ENCODE measurements at places on chromosomes 12 and 14.

- DNase-seq, result no peak
Measured at GRCh38 chr12:123237646-123238329, 4.6 kb downstream of the MTRFR start.

DNA sequence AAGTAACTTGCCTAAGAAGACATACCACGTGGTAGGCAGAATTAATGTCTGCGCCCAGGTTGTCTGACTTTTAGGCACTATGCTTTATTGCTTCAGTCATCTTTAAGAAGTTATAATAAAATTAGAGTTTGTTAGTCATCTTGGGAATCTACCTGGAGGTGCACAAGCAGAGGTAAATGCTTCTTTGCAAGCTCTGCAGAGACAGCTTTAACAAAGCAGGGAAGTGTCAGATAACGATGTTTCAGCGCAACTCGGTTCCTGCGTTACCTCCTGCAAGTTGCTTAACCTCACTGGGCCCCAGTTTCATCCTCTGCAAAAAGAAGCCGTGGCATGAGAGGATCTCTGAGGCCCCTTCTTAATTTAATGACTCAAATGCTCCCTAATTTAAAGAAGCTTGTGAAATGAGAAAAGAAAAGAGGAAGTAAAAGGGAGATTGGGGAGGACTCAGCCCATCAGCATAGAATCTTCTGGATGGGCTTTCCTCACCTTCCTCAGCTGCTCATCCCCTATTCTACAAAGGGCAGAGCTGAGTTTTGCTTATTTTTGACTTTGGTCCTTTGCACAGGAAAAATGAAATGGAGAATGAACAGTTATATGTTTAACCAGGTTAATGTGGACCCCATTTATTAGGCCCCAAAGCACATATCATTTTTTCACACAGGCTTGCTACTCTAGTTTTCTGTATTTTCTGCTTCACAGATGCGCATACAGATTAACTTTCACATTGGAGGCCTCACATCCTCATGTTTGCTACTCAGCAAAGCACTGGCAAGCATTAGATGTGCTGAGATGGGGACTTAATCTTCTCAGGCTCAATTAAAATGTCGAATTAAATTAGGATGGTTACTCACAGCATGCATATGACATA is 5.1 kb downstream of the ARHGDIB start:
- DNase-seq, result no peak

DNA sequence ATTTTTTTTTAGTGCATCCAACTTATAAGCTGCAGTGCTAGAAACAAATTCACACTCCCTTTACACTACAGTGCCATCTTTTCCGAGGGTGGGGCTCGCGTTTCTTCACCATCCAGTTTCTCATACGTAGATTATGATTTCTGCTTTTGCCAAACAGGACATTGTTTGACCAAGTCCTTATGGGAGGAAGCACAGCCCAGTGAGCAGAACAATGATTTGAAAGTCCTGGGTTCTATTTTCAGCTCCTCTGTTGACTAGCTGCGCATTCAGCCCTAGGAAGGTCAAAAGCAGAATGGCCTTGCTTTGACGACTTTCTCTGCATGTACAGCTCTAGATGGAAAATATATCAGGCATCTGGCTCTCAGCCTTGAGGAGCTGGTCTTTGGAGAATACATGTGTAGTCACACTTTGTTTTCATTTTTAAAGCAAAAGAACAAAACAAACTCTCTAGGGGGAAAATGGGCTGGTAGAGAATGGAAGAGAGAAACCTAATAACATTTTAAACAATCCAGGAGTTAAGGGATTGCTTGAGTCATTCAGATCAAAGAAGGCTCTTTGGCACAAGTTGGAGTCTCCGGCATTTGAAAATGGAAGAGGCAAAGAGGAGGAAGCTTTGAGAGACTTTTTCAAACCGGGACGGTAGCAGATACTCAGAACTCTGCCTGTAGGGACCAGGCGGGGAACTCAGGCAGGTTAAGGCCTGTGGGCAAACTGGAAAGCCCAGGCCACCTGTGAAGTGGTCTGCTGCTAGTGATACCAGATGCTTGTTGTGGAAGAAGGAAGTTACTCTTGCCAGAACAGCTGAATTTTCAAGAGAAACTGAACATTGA is 257.3 kb upstream of the PLEKHG7 start:
- DNase-seq, result no peak

- DNase-seq, result no peak
Measured at GRCh38 chr14:98792171-98792570, 479.8 kb downstream of the BCL11B start.

- DNase-seq, result no peak
Measured at GRCh38 chr12:107058190-107058589, 35.2 kb downstream of the CRY1 start.

DNA sequence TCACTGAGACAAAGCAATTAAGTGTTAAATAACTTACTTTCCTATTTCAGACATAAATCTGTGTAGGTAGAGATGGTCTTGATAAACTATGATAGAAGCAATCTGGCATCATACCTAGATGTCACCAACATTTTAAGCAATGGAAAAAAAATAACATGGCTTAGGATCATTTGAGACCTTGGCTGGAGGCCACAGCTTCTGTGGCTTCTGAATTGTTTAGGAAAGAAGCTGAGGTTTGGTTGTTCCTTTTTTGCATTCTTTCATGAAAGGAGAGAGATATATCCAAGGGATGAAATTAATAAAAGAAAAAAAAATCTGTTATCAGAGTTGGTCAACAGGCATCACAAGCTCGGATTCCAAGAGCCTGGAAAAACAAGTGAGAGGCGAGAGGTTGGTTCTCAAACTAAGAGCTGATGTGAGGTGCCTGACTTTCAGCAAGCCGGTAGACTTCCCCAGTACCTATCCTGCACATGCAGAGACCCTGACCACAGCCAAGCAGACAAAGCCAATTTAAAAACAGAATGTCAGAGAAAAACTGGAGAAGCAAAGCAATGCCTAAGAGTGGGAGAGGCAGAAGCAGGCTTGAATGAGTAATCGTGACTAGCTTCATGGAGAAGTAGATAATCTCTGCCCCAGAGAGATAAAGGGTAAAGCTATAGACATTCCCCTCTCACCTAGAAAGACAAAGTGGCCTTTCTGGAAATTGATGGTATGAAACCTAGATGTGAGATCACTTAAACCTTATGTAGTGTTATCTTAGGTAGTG is 43.4 kb upstream of the ST8SIA1 start:
- no peak for DNase-seq

GRCh38 chr12:90355711-90356355 is 599.1 kb downstream of the CCER1 start:
- no peak for DNase-seq

DNA sequence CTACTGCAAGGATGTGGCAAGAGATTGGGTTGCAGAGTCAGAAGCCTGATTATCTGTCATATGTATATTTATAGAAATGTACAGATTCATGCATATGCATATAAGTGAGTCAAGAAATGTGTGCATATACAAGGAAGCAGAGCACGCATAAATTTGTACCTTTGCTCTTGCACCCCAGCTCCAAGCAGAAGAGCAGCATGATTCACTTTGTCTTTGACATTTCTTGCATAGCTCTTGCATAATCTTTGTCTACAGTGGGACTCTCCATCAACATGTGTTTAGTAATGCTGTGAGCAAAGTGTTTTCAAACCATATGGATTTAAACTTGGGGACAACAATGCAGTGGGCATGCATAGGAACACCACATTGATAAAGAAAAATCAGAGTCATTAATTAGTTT is 330.7 kb upstream of the DCN start:
- no peak for DNase-seq
